Stimulated activated CD4-positive, alpha-beta T cell treated with anti-CD3 and anti-CD28 coated beads, Interleukin-1b, Interleukin-23, amount 100 ng/mL, for 1 hour (primary cell): ENCODE measurements at places on chromosomes 7 and 10.

DNA sequence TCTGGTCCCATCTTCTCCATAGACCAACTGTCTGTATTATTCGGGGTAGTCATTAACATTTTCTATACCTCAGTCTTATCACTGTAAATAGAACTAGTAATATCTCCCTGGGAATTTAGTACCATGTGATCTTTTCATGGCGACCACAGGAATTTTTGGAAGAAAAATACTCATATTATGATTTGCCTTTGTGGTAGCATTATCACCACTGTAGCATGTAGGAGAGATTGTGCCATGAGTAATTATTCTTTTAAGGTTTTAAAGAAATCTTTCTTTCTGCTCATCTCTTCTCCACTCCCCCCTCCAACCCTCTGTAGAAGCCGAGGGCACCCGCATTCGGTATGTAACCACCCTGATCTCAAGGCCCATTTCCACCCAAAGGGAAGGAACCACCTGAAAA, 25.0 kb downstream of the ZNF365 start:
- DNase-seq: no peak

DNA sequence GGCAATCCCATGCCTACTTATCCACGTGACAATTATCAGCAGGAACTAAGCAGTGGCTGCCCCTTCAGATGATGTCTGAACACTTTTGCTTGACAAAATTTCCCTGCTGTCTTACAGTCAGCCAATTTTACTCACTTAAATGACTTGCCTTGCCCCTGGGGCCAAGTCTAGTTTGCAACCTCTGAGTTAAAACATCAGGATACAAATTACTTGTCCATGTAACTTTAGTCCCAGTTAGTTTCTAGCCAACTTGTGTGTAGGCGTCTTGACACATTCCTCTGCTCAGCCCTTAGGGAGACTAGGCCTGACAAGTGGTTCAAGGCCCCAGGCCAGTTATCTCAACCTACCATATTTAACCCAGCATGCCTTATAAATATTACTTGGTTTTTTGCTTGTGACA, 11.6 kb upstream of the TYSND1 start:
- DNase-seq: no peak

- no peak for DNase-seq
Observed at GRCh38 chr10:71952745-71953144, 11.4 kb upstream of the CHST3 start.

DNA sequence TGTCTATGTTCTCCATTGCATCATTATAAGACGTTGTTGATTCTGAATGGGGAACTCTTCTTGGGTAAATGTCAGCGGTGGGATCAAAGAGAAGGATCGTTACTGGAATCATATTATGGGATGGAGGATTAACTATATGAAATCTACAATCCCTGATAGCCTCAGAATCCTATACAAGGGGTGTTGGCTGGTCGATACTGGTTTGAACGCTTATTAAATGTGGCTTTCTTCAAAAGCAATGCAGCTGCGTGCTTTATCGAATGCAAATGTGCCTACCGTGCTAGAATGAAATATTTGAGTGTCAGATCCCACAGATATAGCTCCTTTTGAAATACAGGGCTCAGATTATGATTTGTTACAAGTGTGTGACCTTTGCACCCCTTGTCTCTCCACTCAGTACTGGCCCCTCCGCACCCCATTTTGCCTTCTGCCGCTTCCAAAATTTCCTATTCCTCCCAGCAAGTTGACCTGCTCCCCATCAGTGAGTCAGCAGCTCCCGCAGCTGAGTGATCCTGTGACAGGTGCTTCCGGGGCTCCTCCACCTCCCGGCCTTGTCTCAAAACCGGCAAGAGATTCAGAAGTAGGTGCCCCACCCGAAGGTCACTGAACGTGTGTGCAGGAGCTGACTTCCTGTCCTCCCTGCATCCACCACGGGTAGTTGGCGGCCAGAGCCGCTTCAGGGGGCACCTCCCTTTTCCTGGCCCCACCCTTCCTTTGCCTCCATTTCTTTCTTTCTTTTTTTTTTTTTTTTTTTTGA, 76.6 kb downstream of the PTPRE start:
- DNase-seq: no peak

DNA sequence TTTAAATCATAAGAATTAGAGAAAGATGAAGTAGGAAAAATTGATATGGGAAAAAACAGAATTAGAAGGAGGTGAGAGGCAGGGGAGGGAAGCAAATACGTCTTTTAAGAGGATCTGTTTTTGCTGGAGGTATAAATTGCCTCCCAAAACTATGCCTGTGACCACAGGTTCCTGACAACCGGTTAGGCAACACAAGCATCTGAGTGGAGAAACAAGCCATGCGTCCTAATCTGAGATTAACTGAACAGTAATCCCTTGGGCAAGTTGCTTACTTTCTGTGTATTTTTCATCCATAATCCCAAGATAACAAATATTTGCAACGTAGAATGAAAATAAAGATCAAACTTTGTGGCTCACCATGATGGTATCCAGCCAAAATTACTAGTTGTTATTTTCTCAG, 149.2 kb downstream of the C1GALT1 start:
- DNase-seq: no peak

DNA sequence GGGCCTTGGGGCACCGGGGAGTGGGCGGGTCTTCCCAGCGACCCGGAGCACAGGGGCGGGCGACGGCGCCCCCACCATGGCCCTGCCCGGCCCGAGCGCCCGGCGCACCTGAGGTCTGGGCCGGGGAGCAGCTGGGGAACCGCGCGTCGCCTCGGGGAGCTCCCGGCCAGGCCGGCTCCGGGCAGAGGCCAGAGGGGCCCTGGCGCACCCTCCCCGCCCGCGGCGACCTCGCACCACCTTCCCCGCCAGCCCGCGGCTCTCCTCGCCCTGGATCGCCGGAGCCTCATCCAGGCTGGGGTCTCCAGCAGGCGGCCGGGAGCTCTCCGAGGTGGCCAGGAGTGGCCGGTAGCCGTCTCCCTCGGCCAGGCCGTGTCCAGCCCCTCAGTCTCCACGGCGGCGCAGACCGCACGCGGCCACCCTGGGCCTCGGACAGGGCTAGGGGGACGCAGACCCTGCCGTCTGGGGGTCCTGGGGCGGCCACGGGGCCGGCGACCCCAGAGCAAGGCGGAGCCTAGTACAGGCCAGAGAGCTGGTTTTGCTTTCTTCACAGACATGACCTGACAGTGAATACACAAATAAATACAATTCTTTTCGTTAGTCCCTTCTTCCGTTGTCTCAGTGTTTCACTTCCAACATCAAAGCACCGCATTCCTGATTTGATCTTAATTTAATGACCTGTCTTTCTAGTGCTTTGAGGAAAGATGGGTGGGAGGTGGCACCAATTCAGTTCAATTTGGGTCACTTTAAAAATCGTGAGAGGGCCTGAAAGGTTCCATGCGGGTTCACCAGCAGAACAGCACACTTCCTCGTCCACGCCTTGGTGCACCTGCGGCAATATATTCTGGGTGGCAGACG, 356.9 kb downstream of the DNAJB6 start:
- no peak for DNase-seq

GRCh38 chr7:127986581-127987521, 44.4 kb downstream of the LRRC4 start:
- DNase-seq: no peak

GRCh38 chr7:58087536-58088190, 637.7 kb downstream of the ZNF716 start:
- DNase-seq: no peak

DNA sequence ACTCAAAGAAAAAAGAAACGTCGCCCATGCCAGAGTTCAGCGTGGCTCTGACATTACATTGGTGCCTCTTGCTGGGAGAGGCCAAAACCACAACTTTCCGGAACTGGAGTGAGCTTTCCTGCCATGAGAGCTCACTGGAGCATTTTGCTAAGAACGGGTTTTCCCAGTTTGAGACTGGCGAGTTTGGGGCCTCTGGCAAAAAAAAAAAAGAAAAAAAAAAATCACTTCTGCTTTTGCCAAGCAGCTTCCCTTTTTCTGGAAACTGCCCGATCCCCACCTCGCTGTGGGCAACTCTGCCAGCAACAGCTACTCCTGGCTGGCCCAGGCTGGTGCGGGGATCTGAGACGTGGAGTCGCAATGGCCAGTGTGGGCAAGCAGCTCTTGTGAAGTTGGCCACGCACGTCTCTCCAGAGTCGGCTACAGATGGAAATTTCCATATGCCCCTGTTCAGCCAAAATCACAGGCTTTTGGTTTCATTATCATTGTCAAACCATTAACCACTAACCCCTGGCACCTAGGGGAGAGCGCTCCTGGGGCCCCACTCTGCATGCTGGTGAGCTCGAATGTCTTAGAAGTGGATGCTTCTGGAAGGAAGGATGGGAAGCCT, 25.7 kb downstream of the PRKAG2 start:
- no peak for DNase-seq

DNA sequence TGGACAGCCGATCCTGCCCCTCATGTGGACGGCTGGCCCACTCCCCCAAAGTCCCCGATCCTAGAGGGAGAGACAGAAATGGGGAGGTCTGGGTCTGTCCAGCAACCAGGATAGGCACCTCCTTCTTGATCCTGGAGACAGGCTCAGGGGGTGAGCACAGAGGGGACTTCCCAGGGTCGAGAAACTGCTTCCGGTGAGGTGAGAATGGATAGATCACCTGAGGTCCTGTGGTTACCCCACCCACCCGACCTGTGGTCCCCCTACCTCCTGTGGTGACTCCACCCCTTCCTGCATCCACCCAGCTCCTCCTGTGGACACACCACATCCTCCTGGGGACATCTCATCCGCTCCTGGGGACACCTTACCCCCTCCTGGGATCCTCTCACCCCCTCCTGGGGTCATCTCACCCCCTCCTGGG, 27.4 kb upstream of the RASGEF1A start:
- DNase-seq: no peak

GRCh38 chr7:35865287-35865686, 64.4 kb downstream of the SEPTIN7 start:
- DNase-seq: no peak
